ENCODE measurements at places on chromosomes 5 and 9. TPM values are rescaled to one million over a fixed set of nuclear protein-coding genes. Genes with fewer than 3 reads are reported as not detected.

- DNase-seq = no peak
Measured at GRCh38 chr5:165188556-165189175, 1683.2 kb downstream of the MAT2B start.

DNA sequence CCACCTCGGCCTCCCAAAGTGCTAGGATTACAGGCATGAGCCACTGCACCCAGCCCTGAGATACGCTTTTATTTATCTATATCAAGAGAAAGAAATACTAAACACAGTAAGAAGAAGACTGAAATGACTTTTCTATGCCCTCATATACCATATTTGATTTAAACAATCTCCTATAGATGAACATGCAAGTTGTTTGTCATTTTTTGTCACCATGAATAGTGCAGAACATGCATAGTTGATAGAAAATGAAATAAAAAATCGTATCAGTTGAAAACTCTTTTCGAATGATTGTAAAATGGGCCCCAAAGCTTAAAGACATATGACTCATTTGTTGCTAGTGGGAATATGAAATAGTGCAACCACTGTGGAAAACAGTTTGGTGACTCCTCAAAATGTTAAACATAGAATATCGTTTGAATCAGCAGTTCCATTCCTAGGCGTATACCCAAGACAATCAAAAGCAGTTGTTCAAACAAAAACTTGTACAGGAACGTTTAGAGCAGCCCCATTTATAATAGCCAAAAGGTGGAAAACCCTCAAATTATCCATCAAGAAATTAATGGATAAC is 61.4 kb upstream of the ANKH start:
- DNase-seq = no peak

Gene CFAP77
- not detected for total RNA-seq

DNA sequence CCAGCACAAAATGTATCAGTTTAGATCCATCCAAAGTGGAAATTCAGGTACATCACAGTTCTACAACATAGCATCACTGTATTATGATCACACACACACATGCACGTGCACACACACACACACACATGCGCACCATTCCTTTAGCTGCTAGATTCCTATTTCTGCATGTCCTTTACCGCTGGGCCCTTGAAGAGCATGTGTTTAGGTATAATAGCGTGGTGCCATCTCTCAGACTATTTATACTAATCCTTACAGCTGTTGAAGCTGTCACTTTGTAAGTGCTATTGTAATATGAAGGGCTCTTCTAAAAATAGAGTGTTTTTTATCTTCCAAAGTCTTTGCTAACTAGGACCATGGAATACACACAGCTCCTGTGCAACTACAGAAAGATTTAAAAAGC is 308.8 kb upstream of the TRPC7 start:
- no peak for DNase-seq

DNA sequence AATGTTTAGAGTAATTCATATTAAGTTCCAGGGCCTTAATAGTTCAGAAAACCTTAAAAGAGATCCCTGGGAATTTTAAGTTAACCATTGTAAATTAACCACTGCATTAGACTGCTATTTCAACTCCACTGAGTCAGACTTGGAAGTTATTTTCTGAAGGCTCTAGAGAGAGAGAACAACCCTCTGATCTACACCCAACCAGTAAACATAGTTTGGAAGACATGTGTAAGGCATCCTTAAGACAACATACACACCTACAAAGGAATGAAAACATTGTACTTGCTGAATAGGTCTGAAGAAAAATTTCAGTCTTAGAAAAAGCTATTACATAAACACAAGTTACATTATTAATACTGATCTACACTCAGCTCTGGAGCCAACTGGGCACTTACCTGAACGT is 158.2 kb upstream of the FST start:
- DNase-seq = no peak

Gene VCAN
- 0.08 TPM for total RNA-seq

Gene PCDHB14
- total RNA-seq = not detected
